ENCODE measurements at places on chromosomes 1 and 21.

DNA sequence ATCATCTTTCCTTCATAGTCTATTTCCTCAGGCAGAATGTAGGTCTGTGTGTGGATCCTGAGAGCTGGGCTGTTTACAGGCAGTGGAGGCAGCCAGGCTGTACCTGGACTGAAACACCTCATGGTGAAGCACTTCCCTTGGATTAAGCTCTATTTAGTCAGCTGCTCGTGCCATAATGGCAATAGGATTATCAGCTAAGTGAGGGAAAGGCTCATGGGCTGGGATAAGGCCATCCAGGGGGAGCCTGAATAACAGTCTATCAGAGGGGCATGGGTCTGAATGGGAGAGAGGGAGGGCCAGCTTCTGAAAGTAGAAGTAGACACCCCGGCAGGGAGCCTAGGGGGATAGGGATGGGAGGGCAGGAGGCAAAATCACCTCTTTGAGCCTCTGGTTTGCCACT, 8.3 kb downstream of the RNASEL start:
- no peak for DNase-seq

- no peak for DNase-seq
Measured at GRCh38 chr1:96338622-96339021, 383.0 kb upstream of the PTBP2 start.

GRCh38 chr21:45470087-45470515, 65.1 kb downstream of the COL18A1 start:
- no peak for DNase-seq

DNA sequence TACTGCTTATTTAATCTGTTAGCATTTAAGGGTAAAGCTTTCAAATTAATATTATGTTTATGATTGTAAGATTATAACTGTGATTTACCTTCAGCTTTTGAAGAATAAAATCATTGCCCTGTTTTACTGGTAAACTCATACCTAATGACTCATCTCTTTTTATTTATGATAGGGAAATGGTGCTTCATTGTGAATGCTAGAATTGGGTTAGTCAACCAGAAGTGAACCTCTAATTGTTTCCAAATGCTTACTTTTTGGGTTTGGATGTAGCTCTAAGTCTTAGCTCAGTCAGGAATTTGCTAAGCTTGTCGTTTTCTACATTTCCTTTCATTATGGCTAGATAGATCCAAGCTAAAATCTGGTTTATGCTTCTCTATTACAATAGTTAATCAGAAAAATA, 59.4 kb downstream of the SLC30A7 start:
- DNase-seq = no peak

GRCh38 chr21:42102991-42103390, 31.9 kb downstream of the UMODL1 start:
- no peak for DNase-seq

Measured in stimulated activated CD8-positive, alpha-beta memory T cell treated with anti-CD3 and anti-CD28 coated beads, Interleukin-2, amount 100 ng/mL, for 48 hours (primary cell).